ENCODE measurements at places on chromosomes 11 and 22.

- DNase-seq, result no peak
Measured at GRCh38 chr22:38436629-38437395, 18.2 kb downstream of the KCNJ4 start.

DNA sequence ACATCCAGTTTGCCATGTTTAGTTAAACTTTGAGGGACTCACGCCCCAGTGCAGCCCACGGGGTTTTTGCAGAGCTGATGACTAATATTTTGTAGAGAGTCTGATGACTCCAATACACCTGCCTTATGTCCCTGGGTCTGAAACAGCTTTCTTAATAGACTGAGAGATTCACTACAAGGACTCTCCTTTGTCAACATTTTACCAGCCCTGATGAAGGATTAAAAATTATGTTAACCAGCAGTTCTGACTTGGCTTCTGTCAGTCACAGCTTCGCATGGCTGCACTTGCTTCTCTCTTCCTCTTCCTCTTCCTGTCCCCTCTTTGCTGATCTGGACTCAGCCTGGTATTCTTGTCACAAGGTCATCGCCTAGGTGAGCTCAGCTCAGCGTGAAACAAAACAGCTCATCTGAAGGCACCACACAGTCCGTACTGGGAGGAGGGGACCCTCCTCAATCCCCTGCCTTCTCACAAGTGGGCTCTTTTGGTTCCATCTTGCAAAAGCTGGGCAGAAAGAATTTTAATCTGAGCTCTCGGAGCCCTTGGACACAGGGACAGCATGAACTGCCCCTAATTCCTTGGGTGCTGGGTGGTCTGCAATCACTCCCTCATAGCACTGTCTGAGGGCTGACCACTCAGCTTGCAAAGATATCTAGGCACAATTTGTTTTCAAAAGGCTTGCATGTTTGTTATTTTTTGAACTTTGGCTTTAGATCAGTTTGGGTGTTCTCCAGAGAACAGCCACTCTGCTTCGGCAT, 38.1 kb upstream of the POU2AF1 start:
- no peak for DNase-seq

DNA sequence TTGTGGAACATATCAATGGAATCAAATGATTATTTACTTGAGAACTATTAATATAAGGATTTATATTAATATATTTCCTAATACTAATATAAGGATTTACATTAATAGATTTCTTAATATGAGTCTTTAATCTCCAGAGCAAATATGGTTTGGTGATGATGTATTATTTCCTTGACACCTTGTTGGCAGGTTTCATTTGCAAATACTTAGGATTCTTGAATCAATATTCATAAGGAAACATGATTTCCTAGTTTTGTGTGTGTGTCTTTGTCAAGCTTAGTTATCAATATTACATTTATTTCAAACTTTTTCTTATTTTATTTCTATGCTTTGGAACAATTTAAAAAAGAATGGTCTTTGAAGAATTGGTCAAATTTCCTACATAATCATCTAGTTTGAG, 138.5 kb downstream of the RAB38 start:
- DNase-seq, result no peak

GRCh38 chr11:63670433-63671321, 499 bp downstream of the ATL3 start:
- peak; percentile 60 for DNase-seq

GRCh38 chr11:107682572-107682971, 29.3 kb downstream of the SLN start:
- DNase-seq, result no peak

DNA sequence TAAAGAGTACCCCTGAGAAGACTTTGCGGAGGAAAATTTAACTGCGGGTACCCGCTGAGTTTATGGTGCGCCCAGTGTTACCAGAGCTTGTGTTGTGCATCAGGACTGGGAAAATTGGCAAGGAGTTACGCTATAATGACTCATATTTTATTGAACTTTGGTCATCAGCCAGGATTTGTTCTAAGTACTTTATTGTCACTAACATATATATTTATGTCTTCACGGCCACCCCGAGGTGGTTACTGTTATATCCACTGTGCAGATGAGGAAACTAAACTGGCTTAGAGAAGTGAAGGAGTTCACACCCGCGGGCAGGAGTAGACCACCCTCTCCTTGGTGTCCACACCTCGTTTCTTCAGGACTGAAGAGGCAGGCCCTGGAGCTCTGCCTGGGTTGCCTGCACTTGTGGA, 667 bp downstream of the ACCS start:
- peak; percentile 22 for DNase-seq

GRCh38 chr11:36741515-36741914, 143.5 kb upstream of the RAG2 start:
- DNase-seq, result no peak

DNA sequence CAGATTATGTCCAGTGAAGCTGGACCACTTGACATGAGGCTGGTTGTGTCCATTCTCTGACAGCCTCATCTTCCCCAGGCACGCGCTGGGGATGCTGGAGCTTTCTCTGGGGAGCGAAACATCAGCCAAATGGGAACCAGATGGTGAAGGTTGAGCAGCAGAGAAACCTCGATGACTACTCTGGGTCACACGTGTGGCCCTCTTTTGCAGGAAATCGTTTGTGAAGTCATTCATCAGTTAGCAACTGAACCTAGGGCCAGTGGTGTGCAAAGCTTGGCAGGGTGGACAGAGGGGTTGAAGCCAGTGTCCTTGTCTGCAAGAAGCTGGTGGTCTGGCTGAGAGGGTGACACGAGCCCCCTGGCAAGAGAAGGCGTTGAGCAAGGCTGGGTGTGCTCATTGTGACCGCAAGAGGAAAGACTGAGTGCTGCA, 109.8 kb downstream of the ZBTB16 start:
- no peak for DNase-seq

- DNase-seq, result no peak
Measured at GRCh38 chr11:86158704-86159580, 85.6 kb upstream of the EED start.

- peak; percentile 79 for DNase-seq
Measured at GRCh38 chr11:132312701-132313111, 942.3 kb downstream of the NTM start.

- DNase-seq, result no peak
Measured at GRCh38 chr22:35938226-35938625, 90.4 kb downstream of the RBFOX2 start.

DNA sequence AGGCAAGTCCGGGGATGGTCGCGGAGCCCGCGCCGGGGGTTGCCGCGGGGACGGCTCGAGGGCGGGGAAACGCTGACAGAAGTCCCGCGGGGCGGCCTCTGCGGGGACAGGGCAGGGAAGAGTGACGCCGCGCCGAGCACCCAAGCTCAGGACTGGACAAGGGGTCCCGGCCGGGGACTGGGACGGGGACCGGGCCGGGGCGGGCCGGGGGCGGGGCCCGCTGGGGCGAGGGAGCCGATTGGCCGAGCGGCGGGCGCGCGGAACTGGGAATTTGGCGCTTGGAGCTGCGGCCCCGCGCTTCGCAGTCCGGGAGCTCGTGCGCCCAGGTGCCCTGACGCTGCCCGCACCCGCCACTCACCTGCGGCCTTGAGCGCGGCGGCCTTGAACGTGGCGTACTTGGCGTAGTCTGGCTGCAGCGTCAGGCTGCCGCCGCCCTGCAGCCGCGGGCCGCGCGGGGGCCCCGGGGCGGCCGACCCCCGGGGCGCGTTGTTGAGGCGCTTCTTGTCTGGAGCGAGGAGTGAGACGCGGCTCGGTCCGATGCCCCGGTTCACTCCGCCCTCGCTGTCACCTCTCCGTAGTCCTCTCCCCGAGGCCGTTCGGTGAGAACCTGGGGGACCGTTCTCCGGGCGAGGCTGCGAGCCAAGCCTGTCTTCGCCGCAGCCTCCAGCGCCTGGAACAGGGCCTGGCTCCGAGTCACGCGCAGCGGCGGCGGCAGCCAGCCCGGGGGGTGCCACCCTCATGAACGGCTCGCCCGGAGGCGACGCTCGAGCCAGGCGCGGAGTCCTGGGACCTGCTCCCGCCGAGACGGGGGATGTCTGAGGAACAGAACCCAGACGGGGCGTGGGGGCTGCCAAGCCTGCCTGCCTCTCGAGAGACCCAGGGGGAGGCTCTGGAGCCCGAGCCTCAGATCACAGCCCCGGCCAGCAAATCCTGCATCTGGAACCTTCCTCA, 4.5 kb downstream of the SHISA8 start:
- DNase-seq, result peak; percentile 73

GRCh38 chr11:114322934-114323333, 26.7 kb downstream of the NNMT start:
- DNase-seq, result no peak
